Fibroblast of skin of right biceps (primary cell): ENCODE measurements at places on chromosomes 2 and 18.

DNA sequence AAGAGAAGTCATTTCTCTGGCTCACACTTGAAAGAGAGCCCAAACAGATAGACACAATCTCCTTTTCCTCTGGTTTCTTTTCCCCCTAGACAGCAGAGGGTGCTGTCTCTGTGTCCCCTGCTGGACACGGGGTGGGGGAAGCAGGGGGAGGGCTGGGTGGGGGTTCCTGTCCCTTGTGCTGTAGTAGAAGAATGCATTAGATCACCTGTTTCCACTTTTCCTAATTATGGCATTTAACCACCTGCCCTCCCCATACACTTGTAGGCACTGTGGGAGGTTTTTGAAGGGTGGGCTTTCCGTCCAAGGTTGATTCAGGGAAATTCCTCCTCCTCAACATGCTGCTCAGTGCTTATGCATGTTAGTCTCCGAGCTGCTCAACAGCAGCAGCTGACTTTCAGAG, 206.2 kb upstream of the EPAS1 start:
- no peak for DNase-seq

GRCh38 chr18:78561757-78562510, 417.7 kb upstream of the SALL3 start:
- DNase-seq: no peak

DNA sequence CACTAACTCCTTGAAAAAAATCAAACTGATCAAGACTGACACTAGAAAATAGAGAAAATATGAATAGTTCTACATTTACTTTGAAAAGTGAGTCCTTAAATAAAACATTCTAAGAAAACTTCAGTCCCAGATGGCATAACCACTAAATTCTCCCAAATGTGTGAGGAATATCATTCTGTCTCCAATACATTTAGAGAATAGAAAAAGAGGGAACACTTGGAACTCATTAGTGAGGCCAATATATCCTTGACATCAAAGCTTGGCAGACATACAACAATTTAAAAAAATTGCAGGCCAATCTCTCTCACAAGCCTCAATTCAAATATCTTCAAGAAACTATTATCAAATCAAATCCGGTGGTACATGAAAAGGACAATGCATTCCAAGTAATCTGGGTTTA, 79.3 kb upstream of the TMEM247 start:
- no peak for DNase-seq

GRCh38 chr2:134636714-134637113, 82.1 kb downstream of the TMEM163 start:
- no peak for DNase-seq

- DNase-seq: peak; percentile 63
These were observed 7.1 kb upstream of the KCMF1 start for GRCh38 chr2:84963692-84964405.

GRCh38 chr2:201959626-201960025, 74.0 kb upstream of the FZD7 start:
- DNase-seq: peak; percentile 43

DNA sequence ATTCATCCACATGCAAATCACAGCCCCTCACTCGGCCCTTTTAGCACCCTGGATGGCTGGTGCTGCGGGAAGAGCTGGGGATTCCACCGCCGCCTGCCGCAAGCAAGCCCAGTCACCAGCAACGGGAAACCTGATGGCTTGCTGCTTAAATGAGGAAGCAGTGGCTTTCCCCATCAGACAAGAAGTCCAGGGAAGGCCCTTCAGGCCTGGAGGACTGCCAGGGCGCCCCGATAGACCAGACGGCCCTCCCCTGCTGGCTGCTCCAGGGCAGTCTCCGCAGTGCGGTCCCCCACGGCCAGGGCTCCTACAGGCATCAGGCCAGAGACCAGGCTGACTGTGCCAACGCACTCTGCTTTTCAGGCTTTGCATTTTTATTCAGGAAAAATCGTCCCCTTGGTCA, 439.1 kb downstream of the EIPR1 start:
- no peak for DNase-seq

DNA sequence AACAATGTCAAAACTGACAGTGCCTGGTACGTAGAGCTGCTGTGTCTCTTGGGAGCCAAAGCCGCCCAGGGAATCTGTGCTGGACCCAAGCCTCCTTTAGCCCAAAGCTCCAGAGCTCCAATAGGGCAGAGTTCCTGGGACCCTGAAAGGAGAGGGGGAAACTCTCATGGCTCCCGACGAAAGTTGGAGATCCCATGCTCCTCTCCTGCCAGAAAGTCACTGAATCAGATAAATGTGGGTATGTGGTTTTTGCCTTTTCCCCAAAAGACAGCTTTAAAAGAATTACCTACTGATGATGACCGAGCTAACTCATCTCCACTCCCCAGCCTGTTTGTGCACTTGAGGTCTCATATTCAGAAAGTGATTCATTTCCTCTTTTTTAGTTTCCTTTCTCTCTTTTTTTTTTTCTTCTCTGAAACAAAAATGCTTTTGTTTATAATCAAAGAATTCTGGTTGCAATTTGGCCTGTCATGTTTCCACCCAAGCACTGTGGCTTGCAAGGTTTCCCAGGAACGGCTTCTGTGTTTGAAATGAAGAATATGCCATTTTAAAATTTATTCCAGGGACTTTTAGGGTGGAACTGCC, 14.1 kb upstream of the PMAIP1 start:
- DNase-seq: peak; percentile 93

GRCh38 chr18:72903033-72903432, 35.2 kb upstream of the NETO1 start:
- DNase-seq: no peak

DNA sequence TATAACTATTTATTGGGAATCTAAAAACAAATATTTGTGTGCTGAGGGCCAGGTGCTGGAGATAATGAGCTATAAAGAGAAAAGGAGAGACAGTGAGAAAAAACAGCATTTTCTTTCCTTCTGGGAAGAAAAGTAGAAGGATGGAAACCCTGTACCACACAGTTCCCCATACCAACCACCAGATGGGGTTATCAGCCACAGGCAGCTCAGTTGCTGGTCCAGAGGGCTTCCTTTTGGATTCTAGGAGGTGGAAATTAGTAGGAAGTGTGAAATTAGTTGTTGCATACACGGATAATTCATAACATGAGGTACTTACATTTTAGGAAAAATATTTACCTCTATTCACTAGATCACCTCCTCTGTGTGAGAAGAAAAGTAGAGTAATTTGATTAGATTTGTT, 237.0 kb upstream of the FOSL2 start:
- DNase-seq: no peak

DNA sequence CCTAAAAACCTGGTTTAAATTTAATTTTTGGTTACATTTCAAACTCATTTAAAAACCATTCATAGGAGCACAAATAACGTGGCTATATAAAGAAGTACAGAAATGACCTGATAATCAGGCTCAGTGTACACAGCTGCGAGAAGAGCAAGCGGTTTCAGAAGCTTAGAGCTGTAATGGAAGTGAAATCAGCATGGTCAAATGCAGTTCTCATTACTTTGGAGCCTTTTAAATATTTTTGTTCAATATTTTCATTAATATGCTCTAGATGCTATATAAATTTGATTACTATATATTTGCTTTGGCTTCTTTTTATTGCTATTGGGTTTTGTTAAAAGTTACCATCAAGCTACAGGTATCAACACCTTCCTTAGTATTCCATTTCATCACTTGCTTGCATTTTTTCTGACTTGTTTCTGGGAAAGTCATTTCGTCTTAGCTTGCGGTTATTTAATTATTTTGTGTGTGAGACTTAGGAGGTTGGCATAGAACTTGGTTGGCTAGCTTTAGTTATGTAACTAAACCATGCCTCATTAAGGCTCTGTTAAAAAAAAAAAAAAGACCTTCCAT, 58.7 kb downstream of the AFTPH start:
- DNase-seq: no peak

DNA sequence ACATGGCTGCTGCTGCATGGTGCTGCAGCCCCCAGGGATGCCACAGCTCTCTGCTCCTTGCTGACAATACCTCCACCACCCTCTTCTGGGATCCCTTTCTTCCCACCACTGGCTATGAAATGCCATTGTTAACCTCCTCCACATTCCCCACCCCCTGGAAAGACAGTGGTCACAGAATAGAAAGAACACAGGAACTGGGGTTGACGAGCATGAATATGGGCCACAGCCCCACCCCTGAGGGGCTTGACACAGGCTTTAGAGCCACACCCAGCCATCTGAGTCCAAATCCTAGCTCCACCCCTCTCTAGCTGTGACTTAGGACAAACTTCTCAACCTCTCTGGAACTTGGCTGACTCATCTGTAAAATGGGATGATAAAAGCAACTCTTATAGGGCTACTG, 47.3 kb downstream of the TMEM163 start:
- DNase-seq: no peak

GRCh38 chr2:135657806-135658582, 83.7 kb upstream of the UBXN4 start:
- DNase-seq: no peak

DNA sequence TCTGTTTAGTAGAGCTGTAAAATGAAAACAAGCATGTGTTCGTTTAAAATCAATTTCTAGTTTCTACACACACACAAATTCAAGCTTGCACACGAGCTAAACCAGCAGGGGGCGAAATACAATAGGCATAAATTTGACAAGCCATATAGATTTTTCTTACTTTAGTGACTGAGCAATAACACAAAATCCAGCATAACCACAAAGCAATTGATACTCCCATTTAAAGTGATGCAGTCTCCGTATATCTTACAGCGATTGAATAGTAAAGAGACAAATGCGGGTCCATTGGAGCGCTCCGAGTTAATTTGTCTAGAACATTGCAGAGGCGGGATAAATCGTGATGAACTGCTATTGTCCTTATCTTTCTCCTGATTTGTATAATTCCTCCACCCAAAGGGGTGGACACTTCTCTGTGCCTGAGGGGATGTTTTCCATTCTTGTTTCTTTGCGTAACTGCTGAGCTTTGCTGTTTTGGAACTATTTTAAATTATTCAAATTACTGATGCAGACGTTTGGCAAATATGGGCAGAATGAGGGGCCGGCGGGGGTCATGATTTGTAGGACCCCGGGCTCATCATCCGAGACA, 1.2 kb upstream of the AFTPH start:
- peak; percentile 81 for DNase-seq

DNA sequence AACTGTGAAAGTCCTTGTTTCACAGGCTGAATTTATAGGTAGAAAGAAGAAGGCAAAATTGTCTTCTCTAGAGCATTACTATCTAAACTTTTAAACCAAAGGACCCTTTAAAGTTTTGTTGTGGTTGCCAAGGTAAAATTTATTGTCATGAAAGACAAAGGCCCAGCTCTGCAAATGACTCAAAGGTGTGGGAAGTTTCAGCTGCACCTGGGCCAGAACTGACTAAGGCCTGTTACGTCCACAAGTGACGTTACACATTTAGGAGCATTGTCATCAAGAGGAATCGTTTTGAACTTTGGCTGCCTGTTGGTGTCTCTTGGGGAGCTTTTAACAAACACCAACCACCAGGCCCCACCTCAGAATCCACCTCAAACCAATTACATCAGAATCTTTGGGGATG, 8.1 kb upstream of the DSC3 start:
- DNase-seq: no peak

- peak; percentile 14 for DNase-seq
These were observed 166.1 kb upstream of the ZNF521 start for GRCh38 chr18:25517881-25518715.

DNA sequence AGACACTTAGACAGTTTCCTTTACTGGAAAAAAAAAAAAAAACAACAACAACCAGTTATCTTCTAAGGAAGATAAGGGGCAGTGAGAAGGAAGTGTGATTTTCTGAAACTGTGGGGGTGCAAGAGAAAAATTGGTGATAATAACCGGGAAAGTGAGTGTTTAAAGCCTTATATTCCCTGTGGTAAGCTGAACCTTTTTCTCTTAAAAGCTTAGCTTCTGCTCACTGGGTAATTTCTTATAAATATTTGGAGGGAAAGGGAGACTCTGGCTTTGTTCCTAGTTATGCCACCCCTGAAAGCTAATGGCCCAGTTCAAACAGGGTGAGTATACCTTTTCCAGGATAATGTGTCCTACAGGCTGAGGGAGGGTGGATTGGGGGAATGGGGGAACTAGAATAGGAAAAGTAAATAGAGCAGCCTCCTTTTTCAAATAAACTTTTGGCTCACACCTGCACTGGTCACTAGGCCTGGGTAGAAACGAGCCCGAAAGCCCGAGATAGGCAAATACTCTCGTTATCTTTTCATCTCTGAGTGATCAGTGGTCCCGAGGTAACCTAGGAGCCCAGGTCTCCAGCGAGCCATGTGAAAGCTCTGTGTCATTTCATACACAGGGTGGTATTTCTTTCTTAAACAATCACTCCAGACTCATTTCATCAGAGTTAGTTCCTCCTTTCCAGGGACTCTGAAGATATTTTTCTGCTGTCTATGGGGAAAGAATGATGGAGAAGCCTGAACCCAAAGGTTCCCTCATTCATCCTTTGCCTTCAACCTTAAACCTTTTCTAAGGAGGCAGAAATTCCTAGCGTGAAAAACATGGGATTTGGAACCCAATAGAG, 15.5 kb upstream of the SRBD1 start:
- no peak for DNase-seq

- DNase-seq: peak; percentile 19
These were observed 702.2 kb upstream of the NRXN1 start for GRCh38 chr2:51734115-51734514.

GRCh38 chr2:81706856-81707255, 1402.3 kb upstream of the LRRTM1 start:
- no peak for DNase-seq

DNA sequence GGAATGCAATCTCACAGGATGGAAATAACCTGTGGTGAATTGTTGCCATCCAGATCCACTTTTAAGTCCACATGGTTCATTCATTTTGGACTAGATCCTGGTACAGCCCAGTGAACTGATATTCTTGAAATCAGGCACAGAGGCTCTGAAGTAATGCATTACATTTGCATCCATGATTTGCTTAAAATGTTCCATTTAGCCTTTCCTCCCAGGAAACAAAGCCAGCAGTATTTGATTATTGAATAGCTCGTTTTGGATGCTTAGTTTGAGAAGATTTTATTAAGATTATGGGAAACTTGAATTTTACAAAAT, 995.8 kb upstream of the CDH2 start:
- DNase-seq: no peak

DNA sequence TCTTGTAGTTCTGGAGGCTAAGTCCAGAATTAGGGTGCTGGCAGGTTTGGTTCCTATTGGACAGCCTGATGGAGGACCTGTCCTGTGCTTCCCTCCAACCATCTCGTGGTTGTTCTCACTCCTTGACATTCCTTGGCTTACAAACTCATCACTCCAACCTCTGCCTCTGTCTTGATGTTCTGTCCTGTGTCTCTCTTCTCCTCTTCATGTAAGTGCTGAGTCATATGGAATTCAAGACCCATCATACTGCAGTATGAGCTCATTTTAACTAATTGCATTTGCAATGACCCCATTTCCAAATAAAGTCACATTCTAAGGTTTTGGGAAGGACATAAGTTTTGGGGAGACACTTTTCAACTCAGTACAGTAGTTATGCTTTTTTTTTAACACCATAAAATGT, 374.7 kb downstream of the TRIB2 start:
- peak; percentile 49 for DNase-seq

GRCh38 chr18:56060967-56061541, 473.1 kb upstream of the TCF4 start:
- DNase-seq: no peak
